Omental fat pad (tissue), 4 donors: ENCODE measurements at places on chromosomes 6 and 20. TPM values are rescaled to one million over a fixed set of nuclear protein-coding genes. Genes with fewer than 3 reads are reported as not detected.

- DNase-seq, result no peak
Observed at GRCh38 chr6:150249261-150249660, 106.4 kb downstream of the PPP1R14C start.

DNA sequence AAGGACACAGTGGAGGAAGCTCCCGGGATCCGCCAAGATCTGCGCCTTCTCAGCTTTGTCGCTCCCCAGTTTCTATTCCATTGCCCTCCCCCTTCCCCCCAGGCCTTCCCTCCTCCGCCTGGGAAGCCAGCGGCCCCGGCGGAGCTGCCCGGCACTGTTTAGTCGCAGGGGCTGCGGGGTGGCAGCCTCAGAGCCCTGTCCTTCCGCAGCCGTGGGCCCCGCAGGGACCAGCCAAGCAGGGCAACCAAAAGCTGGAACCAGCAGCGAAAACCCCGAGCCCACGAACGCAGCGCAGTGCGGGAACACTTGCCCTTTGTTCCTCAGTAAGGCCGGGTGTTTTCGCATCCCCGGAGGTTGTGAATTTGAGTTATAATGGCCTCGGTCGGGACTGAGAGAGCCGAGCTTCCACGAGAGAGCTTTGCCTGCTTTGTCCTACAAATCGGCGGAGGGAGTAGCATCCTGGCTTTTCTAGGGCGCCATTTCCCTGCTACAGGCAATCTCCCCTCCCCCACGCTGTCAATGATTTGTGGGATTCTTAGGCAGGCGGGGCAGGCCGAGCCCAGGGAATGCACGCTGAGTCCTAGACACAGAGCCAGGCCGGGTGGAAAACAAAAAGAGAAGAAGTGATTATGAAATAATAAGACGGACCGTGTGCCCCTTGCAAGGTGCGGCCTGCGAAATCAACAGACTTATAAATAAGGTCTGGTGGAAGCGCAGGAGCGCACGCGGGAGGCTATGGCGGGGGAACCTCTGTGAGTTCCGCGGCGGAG, 4.0 kb upstream of the TUBB2B start:
- peak; percentile 71 for DNase-seq

DEFB132 gene
- 9.2 TPM for total RNA-seq

GRIK2 gene
- total RNA-seq, result 0.47 TPM

- DNase-seq, result no peak
Observed at GRCh38 chr20:55597526-55597925, 407.8 kb downstream of the CBLN4 start.

GRCh38 chr6:163661272-163661671, 246.8 kb downstream of the QKI start:
- DNase-seq, result no peak

STX16 gene
- 87.2 TPM for total RNA-seq

GRCh38 chr20:47125508-47125757, 230.8 kb downstream of the EYA2 start:
- DNase-seq, result no peak

DNA sequence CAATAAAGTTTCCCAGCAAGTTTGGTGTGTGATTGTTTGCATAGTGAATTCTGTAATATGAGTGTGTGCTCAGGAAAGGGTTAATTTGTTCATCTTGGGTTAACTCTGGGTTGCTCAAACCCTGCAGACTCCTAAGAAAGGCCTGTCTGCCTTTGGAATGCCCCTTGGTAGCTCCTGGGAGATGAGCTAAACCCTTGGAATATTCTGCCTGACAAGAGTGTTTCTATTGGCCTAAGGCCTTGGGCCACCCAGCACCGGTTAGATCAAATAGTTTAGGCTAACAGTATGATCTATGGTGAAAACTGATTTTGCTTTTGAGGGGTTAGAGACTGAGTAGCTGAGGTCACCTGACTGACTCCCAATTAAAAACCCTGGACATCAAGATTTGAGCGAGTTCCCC, 248.3 kb downstream of the GRM1 start:
- DNase-seq, result no peak

- no peak for DNase-seq
Observed at GRCh38 chr6:151036869-151037680, 171.6 kb downstream of the MTHFD1L start.

DNA sequence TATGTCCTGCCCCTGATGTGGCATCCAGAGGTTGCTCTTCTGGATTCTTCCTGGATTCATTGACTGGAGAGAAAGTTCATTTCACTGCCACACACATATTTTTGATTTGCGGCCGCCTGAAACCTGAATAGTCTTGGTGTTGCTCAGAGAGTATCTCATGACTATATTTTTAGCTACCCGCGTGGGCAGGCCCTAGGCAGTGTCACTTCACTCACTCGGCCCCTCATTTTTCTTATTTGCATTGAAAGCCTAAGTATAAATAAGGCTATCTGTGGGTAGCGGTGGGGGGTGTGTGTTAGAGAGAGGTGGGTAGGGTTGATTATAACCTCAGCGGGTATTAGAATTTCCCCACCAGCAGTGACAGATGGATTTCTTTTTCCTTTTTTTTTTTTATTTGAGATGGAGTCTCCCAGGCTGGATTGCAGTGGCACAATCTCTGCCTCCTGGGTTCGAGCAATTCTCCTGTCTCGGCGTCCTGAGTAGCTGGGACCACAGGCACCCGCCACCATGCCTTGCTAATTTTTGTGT, 113.5 kb downstream of the JARID2 start:
- no peak for DNase-seq

DNA sequence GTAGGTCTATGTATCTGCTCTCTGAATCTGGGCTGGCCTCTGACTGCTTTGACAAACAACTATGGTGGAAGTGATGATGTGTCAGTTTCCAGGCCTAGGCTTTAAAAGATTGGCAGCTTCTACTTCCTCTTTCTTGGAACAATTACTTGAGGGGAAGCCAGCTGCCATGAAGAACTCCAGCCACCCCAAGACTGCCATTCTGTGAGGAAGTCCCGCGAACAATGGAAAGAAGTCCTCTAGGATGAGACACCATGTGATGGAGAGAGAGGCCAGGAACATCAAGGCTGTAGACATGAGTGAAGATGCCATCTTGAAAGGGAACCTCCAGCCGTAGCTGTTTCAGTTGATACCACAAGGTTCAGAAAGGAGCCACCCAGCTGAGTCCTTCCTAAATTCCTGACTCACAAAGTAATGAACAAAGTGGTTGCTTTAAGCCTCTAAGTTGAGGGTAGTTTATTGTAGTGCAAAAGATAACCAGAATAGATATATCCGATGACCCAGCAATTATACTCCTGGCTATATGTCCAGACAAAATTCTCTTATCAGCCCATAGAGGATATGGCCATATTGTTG, 15.3 kb upstream of the TCF15 start:
- no peak for DNase-seq

MCCD1 gene
- total RNA-seq, result not detected

DNA sequence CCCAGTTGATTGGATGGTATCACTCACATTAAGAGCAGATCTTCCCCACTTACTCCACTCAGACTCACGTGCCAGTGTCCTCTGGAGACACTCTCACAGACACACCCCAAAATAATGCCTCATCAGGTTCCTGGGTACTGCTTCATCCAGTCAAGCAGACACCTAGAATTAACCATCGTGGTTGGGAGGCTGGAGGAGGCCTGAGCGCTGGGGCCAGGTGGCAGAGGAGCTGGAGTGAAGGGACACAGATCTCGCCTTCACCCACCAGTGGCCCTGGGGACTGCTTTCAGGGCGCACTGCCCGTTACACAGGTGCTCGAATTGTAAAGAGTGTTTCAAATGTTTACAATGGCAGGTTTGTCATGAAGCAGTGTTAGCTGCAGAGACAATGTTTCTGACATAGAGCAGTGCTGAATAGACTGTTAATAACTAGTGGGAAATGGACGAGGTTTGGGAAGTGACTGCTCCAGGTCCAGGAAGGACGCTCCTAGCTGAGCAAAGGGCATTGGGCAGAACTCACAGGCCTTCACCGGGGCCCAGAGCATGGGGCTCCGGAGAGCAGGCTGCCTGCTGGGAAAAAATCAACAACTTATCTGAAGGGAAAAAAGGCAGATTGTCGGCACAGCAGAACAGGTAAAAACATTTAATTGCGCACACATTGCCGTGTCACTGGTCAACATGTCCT, 38.4 kb downstream of the TMEM242 start:
- no peak for DNase-seq

DNA sequence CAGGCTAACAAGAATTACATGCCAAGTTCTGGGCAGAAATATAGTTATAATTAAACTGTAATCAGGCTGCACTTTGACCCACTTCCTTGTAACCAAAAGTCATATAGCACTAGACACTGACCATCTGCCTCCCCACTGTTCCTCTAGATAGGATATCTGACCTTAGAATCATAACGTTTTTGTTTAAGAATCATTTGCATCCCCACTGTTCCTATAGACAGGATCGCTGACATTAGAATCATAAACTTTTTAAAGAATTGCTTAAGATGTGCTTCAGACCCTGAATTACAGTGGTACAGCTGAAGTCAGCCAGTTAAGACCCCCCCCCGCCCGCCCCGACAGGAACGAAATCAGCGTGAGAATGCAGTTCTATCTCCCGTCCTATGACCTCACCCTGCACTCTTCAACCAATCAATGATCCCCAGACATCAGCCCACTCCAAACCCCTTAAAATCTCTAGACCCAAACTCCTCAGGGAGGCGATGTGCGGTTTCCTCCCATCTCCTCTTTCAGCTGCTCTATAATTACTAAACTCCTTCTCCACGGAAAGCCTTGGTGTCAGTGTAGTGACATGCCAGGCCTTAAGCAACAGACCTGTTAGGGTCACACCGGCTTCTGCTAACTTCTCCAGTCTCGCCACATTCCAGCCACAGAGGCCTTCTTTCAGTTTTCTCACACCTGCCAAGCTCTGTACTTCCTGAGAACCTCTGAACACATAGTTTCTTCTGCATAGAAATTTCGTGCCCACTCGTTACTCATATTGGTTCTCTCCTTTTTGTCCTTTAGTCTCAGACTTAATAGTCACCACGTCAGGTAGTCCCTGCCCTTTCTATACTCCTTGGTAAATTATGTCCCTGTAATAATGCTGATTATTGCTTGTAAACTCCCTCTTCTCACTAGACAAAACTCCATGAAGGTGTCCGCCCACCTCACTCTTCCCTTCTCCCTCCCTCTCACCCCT, 93.5 kb downstream of the DTNBP1 start:
- DNase-seq, result no peak

NRM gene
- total RNA-seq, result 2.9 TPM

OR2H2 gene
- total RNA-seq, result not detected

DNA sequence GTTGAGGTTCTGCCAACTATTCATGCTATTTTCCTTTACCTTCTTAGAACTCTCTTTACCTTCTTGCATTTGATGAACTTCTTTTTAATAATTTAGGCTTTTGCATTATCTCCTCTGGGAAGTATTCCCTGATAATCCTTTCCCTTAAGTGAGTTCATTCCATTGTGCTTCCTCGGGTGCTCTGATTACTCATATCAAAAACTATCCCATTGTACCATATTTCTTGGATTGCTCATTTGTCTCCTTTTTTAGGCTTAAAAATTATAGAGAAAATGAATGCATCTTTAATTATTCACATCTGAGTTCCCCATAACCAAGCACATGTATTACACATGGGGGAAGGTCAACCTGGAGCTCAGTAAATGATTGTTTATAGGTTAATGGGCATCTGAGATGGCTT, 2.5 kb downstream of the CALHM4 start:
- no peak for DNase-seq

- DNase-seq, result no peak
Observed at GRCh38 chr20:47033665-47034064, 139.0 kb downstream of the EYA2 start.

GRCh38 chr6:37021356-37022129, 16.1 kb downstream of the FGD2 start:
- DNase-seq, result no peak

- DNase-seq, result no peak
Observed at GRCh38 chr6:79305020-79305419, 70.5 kb upstream of the HMGN3 start.

GRCh38 chr6:160391419-160392116, 43.4 kb downstream of the SLC22A3 start:
- no peak for DNase-seq

DNA sequence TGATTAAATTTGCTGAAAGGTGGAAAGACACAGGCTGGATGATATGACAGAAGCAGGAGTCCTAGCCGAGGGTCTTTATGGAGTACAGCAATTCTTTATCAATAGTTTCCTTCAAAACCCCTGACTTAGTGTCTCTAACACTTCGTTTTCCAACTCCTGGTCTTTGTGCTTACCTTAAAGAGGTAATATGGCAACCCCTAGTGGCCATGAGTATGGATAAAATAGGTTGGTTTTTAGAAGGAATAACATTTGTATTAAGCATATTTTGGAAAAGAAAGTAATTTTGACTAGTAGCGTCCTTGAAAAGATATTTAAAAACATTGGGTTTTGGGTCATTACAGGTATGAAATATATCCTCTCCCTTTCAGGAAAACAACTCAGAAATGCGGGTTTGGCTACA, 51.9 kb downstream of the VGLL2 start:
- no peak for DNase-seq

C6orf58 gene
- not detected for total RNA-seq

- DNase-seq, result no peak
Observed at GRCh38 chr6:112947507-112947906, 600.4 kb downstream of the RFPL4B start.

DNA sequence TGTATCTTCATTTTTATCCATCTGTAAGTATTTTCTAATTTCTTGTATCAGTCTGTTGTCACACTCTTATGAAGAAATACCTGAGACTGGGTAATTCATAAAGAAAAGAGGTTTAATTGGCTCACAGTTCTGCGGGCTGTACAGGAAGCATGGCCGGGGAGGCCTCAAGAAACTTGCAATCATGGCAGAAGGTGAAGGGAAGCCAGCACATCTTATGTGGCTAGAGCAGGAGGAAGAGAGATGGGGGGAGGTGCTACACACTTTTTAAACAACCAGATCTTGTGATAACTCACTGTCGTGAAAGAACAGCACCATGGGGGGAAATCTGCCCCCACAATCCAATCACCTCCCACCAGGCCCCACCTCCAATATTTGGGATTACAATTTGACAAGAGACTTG, 10.9 kb upstream of the BCKDHB start:
- no peak for DNase-seq

HLA-DQA1 gene
- total RNA-seq, result 14.5 TPM

BPIFB2 gene
- not detected for total RNA-seq

SLC35D3 gene
- total RNA-seq, result not detected

- no peak for DNase-seq
Observed at GRCh38 chr6:133241086-133241900, at the start of gene EYA4. Gene EYA4 (plus strand): TSS chr6:133241357. CDS start chr6:133274781, 33,424 bp downstream.

DNA sequence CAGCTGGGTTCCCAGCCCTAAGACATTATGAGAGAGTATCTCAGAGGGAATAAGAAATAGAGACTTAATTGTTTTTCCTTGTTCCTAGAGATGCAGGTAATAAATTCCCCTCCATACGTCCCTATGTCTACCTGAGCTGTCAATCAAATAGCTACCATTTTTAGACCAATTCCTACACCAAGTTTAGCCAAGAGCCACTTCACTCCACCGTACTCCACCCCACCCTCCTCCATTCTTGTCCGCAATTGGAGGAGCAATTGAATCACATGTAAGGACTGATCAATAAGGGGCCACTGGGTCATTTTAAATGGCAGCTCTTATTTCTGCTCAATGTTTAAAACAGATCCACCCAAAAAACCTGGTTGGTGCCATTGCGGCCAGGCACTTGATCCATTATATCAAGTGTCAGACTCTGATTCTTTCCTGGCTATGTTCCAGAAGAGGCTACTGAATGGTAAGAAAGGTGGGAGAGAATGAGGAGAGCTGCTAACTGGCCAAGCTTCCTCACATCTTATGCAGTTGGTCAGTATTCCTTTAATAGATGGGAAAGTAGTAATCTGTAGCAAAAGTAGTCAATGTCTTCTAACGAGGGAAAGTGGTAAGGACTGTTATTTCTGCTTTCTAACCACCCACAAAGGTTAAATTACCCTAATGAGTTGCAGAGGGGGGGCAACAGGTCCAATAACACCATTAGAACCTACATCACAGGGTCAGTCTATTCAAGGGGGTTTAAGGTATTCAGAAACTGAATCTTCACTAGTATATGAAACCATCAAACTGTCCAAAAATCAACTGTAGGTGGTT, 34.1 kb downstream of the ARHGAP18 start:
- DNase-seq, result no peak
